ENCODE measurements at places on chromosomes 6 and 20.
A peak's percentile ranks its signal among the peaks of the same experiment; 100 is the strongest.

- DNase-seq: no peak
Observed at GRCh38 chr20:62241506-62241905, 3.2 kb downstream of the OSBPL2 start.

DNA sequence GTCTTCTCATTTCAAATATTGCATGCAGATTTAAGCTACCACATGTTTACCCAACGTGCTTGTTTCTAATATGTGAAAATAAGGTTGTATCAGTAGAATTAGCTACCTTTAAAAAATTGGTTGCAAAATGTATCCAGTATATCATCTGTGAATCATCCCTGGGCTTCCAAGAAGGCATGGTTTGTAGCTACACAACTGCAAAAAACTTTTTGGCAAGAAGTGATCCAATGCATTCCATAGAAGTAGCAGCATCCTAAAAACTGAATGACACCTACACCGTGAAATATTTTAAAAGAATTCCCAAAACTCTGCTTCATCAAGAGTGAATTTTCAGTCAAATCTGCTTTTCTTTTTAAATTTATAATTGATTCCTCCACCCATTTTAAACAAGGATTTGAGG, 89.1 kb downstream of the AIG1 start:
- DNase-seq: no peak

DNA sequence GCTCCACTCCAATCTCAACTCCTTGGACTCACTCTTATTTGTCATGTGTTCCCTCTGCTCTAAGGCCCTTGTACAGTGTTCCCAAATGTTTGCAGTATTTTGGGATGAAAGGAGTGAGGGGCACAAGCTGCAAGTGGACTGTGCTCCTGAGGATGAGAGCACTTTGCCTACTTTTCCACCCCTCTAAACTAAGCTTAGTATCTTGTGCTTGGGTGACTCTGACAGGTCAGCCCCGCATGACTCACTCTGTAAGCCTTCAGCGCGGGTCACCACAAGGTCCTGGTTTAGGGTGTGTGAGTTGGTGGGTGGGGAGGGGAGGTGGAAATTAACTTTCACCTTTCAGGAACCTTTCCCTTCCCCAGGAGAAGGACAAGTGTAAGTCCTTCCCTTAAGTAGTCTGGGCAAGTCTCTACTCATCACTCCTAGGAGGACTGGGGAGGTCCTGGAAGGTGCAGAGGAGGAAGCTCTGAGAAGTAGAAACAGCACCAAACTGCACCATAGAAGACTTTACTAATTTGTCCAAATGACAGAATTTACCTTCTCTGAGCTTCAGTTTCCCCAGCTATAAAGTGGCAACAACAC, 68.8 kb upstream of the EPB41L1 start:
- DNase-seq: no peak

DNA sequence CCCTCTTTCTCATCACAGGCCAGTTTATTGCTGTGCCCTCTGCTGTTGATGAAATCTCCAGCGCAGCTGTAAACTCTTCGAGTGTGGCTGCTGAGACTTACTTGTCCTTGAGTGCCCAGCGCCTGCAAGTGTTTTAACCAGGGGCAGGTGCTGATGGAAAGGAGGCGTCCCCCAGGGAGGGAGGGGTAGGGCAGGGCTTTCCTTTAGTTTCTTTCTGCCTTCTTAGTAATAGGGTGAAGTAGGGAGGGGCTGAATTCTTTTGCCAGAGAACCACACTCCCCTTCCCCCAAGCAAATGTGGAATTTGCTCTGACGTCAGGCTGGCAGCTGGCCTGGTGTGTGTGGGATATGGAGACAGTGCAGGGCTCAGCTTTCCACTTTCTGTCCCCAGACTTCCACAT, 61.2 kb downstream of the IGF2R start:
- DNase-seq: peak; percentile 75
